ENCODE measurements at places on chromosomes 7 and 10. TPM values are rescaled to one million over a fixed set of nuclear protein-coding genes. Genes with fewer than 3 reads are reported as not detected.

DNA sequence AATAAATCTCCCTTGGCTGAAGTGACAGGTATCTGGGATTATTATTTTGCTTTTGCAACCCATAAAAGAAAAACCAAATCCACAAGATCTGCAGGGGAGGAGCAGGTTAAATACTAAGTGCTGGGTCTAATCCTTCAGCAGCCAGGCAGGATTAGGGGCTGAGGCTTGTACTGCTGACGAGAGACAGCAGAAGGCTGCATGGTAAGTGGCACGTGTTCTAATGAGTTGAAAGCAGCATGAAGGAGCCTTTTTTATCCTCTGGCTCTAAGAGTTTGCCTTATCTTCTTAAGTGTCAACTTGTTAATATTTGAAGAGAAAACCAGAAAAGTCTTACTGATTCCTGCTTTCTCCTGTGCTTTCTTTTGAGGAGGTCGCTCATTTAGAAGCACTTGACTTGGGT lies 50.0 kb downstream of the LYZL2 start:
- no peak for DNase-seq

DNA sequence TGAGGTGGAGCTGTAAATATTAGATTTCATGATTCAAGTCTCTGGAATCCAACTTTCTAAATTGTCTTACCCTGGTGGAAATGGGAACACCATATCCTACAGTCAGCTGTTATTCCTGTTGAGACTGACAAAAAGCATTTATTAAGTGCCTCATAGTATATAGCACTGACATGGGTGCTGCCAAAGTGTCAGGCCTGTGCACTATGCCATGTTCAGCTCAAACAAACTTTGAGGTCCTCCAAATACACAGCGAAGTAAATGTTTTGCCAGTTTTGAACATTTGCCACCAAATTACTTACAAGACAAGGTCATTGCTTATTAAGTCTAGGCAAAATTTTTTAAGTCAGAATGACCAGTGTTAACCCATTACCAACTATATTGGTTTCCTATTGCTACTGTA lies 162.9 kb upstream of the SLC25A13 start:
- no peak for DNase-seq

- DNase-seq: peak; percentile 42
Observed at GRCh38 chr7:26157520-26158105, 5.6 kb downstream of the NFE2L3 start.

The FOXI2 gene
- not detected for total RNA-seq

The SPDYE2B gene
- total RNA-seq: not detected

All from Daoy (cell line).